ENCODE measurements at places on chromosomes 1 and 21. TPM values are rescaled to one million over a fixed set of nuclear protein-coding genes. Genes with fewer than 3 reads are reported as not detected.

GRCh38 chr1:20291645-20292084, 990 bp downstream of the VWA5B1 start:
- DNase-seq: no peak

CCDC30 gene
- 9.3 TPM for total RNA-seq

KLHDC9 gene
- total RNA-seq: 14.1 TPM

SPRR2A gene
- 0.75 TPM for total RNA-seq

DNA sequence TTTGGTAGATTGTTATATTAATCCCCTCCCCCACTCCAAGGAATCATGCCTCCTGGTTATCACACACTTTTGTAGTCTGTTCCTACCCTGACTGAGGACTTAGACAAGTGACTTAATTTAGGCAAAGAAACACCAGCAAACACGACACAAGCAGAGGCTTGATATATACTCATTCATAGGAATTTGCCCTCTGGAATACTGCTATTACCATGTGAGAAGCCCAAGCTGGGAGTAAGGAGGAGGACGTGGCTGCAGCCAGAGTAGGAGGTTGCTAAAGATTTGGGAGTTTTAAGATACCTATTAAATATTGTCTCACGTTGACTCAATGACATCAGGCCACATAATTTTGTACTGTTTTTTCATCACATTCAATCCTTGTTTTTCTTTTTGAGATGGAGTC, 100.2 kb downstream of the LRRC53 start:
- H3K27me3 ChIP-seq: no peaks in the 10 kb centered on the region
- DNase-seq: no peak
- no peak overlapping the region for H3K4me3 ChIP-seq
- H3K36me3 ChIP-seq: no peaks in the 10 kb centered on the region

PLEKHN1 gene
- total RNA-seq: 16.7 TPM

DNA sequence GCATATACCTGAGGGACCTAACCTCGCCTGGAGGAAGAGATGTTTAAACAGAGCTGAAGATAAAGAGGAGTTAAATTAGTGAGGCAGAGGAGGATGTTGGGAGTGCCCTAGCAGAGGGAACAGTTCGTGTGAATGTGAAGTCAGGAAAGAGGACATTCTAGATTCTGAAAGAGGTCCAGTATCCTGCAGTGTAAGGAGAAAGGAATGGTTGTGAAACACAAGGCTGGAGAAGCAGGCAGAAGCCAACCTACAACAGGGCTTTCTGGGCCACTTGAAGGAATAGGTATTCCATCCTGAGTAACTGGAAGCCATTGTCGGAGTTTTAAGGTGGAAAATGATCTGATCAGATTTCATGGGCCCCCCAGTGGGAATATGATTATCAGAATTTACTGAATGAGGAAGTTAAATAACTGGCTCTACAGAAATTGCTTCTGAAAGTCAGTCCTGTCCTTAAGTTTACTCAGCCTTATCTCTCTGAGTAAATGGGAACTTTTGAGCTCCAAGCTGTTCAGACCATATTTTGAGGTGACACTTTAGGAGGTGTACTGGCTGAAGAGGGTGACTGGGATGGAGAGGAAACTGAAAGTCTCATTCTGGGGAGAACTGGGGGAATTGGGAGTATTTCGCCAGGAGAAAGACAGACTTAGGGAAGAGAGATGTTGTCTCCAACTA, 24.4 kb upstream of the FAAH start:
- H3K36me3 ChIP-seq: peaks cover 26% of the 10 kb centered on the region
- peak overlapping the region; percentile 35 for H3K27ac ChIP-seq
- peaks cover 12% of the 10 kb centered on the region for H3K4me1 ChIP-seq
- H3K27me3 ChIP-seq: no peaks in the 10 kb centered on the region

GRCh38 chr1:223175032-223175431, 32.0 kb upstream of the TLR5 start:
- no peak for DNase-seq
- H3K27ac ChIP-seq: no peak overlapping the region
- H3K36me3 ChIP-seq: no peaks in the 10 kb centered on the region

DNA sequence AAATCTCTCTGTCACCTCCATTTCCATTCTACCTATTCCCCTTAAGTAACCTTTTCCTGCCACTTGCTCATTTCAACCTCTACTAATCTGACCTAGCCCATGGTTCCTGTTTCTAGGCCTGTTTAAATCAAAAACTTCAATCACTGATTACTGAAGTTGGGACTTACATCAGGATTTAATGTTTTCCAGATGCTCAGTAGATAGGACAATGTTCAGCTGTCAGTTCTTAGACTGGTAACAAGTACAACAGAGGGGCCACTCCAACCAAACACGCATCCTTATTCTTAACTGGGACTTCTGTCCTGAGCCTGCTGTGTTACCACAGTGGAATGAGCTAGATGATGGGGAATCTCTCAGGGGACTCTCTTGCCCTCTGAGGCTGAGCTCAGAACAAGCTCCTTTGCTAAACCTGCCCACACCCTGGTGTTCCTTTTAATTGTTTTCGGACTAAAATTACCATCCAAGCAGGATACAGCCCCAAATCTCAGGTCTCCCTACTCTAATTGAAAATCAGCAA, 974.6 kb downstream of the TTLL7 start:
- H3K4me1 ChIP-seq: peaks cover 8% of the 10 kb centered on the region
- no peak overlapping the region for H3K27ac ChIP-seq
- no peaks in the 10 kb centered on the region for H3K27me3 ChIP-seq
- H3K4me3 ChIP-seq: no peak overlapping the region
- DNase-seq: no peak

RPE65 gene
- total RNA-seq: 0.14 TPM

- no peak for DNase-seq
- H3K4me3 ChIP-seq: no peak overlapping the region
- peaks cover 3% of the 10 kb centered on the region for H3K4me1 ChIP-seq
- no peak overlapping the region for H3K27ac ChIP-seq
- peaks cover 31% of the 10 kb centered on the region for H3K27me3 ChIP-seq
These were observed 12.7 kb upstream of the HEYL start for GRCh38 chr1:39652105-39652504.

CELSR2 gene
- total RNA-seq: 23.4 TPM

EPHA10 gene
- 0.97 TPM for total RNA-seq

GRCh38 chr1:174797398-174797797, 202.3 kb upstream of the CACYBP start:
- no peaks in the 10 kb centered on the region for H3K4me1 ChIP-seq
- no peaks in the 10 kb centered on the region for H3K27me3 ChIP-seq
- H3K27ac ChIP-seq: no peak overlapping the region
- no peak for DNase-seq

DNA sequence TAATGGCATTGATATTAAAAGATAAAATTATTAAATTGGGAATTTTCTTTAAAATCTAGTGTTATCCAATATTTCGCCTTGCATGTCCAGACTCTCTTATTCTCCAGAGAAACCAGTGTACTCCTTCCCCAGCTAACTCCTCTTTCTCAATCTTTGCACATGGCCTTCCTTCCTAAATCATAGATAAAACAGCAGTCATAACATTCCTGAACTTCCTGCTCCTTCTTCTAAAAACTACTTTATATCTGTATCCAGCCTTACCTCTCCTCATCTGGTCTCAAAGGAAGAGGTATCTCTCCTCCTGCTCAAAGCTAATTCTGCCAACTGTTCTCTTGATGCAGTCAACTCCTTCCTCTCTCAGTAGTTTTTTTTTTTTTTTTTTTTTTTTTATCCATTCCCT, 39.5 kb upstream of the NEK7 start:
- peaks cover 4% of the 10 kb centered on the region for H3K4me1 ChIP-seq
- no peak overlapping the region for H3K27ac ChIP-seq
- no peaks in the 10 kb centered on the region for H3K36me3 ChIP-seq
- no peaks in the 10 kb centered on the region for H3K27me3 ChIP-seq

LAMC1 gene
- 178 TPM for total RNA-seq

DNA sequence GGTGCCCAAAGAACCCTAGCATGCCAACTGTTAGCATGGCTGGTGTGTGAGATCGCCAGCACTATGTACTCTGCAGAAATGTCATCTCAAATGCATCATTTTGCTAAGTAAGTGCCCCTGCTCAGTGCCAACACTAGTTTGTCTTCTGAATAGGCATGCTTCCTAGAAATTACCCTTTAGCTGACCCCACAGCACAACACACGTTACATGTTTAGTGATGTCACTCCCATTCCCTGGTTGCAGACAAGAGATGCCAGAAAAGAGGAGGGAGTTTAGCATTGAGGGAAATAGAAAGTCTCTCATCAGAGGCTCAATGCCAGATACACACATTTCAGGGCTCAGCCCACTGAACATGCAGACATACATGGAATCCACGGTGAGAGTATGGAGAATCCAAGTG, 9.3 kb upstream of the ST6GALNAC3 start:
- no peaks in the 10 kb centered on the region for H3K36me3 ChIP-seq
- no peak for DNase-seq
- peaks cover 4% of the 10 kb centered on the region for H3K4me1 ChIP-seq
- no peak overlapping the region for H3K27ac ChIP-seq

DNA sequence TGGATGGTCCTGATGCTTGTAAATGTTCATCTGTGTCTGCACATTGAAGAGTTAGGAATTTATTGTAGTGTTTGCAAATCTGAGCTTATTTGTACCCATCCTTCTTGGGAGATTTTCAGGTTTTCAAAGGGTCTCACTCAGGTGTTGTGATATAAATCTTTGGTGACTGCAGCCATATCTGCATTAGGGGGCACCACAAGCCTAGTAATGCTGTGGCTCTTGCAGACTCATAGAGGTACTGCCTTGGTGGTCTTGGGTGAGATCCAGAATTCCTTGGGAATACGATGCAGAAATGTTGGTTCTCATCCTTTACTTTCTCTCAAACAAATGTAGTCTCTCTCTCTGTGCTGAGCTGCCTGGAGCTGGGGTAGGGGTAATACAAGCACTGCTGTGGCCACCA, 405.9 kb downstream of the TTLL7 start:
- no peaks in the 10 kb centered on the region for H3K27me3 ChIP-seq
- no peaks in the 10 kb centered on the region for H3K4me1 ChIP-seq
- no peaks in the 10 kb centered on the region for H3K36me3 ChIP-seq
- H3K4me3 ChIP-seq: no peak overlapping the region

ANKRD34A gene
- total RNA-seq: 0.94 TPM

DNA sequence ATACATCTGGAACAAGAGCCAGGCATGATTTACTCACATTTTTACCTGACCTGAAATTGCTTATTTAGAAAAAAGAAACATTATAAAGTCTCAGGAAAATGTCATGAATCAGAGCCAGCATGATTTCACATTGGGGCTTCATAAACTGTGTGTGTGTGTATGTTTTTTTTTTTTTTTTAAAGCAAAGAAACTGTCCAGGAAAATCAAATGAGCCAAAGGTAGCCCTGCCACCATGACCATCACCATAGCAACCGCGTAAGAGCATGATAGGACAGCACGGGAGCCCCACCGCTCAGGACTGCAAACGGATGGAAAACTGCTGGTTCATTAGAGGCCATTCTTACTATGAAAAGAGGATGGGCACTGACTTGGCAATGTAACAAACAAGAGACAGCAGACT, 139.2 kb downstream of the NTMT2 start:
- no peaks in the 10 kb centered on the region for H3K27me3 ChIP-seq
- no peaks in the 10 kb centered on the region for H3K4me1 ChIP-seq
- H3K27ac ChIP-seq: no peak overlapping the region
- no peaks in the 10 kb centered on the region for H3K36me3 ChIP-seq

- H3K27ac ChIP-seq: no peak overlapping the region
- peaks cover 11% of the 10 kb centered on the region for H3K4me1 ChIP-seq
- H3K36me3 ChIP-seq: no peaks in the 10 kb centered on the region
- H3K4me3 ChIP-seq: no peak overlapping the region
- no peaks in the 10 kb centered on the region for H3K27me3 ChIP-seq
These were observed 275.5 kb downstream of the RGS7 start for GRCh38 chr1:241081473-241081872.

Measured in type B pancreatic cell (in vitro differentiated cells).